Daoy (cell line): ENCODE measurements at places on chromosomes 7 and 10.

- no peak for DNase-seq
These were observed 210.1 kb upstream of the INHBA start for GRCh38 chr7:41912851-41913567.

GRCh38 chr10:54614072-54614471 lies 187.0 kb downstream of the PCDH15 start:
- DNase-seq = no peak

GRCh38 chr7:139663608-139664177 lies 114.1 kb downstream of the HIPK2 start:
- no peak for DNase-seq

- no peak for DNase-seq
These were observed 1.4 kb upstream of the UFSP1 start for GRCh38 chr7:100890653-100891567.

GRCh38 chr7:149791-150636 lies 42.4 kb upstream of the FAM20C start:
- no peak for DNase-seq

DNA sequence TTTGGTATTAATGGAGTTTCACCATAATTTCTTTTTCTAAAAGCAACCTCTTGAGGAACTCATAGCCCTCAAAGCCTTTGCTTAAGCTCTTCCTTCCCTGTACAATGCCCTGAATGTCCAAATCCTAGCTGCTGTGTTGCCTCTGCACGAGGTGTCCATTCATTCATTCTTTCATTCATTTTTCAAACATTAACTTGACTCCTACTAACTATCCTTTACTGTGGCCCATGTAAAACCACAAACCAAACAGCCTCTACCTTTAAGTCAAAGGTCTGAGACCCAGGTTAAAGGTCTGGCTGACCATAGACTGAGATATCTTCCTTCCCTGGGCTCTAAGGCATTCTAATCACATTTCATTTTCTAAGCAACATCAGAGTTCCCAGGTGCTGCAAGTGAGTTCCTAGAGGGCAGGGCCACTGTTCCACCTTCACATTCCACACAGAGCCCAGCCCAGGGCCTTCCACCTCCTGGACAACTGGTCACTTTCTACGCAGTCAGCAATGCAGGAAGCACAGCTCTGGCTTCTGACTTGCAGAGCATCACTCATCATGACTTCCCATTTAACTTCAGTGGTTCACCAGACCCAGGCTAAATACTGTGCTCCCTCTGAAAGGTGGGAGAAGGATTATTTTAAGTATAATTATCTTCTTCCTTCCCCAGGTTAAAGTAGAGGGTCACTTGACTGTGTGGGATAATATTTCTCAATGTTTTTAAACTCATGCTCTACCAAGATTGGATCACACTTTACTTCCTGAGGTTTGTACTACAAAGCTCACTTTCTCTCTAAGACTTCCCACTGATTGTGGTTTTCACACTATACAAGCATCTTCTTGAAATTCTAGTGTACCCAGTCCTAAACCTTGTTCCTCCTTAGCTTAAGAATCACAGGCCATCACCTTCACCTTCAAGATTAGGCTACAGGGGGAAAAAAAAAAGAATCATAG lies 19.1 kb downstream of the ATXN7L1 start:
- DNase-seq = no peak

- peak; percentile 90 for DNase-seq
These were observed 341.9 kb downstream of the LRMDA start for GRCh38 chr10:75773231-75773780.

- DNase-seq = no peak
These were observed 5.5 kb upstream of the STN1 start for GRCh38 chr10:103923502-103923901.

GRCh38 chr7:11848251-11848650 lies 16.3 kb upstream of the THSD7A start:
- DNase-seq = no peak

GRCh38 chr7:114799628-114800028 lies 122.3 kb upstream of the MDFIC start:
- no peak for DNase-seq

- no peak for DNase-seq
These were observed 69.3 kb downstream of the OAT start for GRCh38 chr10:124349231-124349995.

GRCh38 chr10:13268310-13268709 lies 31.6 kb downstream of the PHYH start:
- DNase-seq = no peak
